ENCODE measurements at places on chromosomes 3 and 15. TPM values are rescaled to one million over a fixed set of nuclear protein-coding genes. Genes with fewer than 3 reads are reported as not detected.
A peak's percentile ranks its signal among the peaks of the same experiment; 100 is the strongest.

DNA sequence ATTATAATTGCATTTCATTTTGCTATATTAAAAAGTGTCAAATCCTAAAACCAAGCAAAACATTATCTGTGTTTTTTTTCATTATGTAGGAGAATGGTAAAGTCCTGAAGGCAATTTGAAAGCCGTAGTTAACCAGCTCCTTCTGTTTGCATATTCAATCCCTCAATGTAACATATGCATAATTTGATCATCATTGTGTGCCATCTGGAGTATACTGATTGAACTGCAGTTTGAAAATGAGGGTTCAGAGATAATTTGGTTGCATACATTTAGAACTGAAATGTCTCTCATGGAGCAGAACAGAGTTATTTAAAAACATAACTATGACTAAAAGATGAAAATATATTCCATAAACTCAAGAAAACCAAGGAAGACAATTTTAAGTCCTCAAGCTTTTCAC is 518.6 kb downstream of the GBE1 start:
- DNase-seq, result no peak

DUOXA2 gene
- 0.36 TPM for polyA plus RNA-seq

GRCh38 chr3:30521156-30521715 is 85.2 kb upstream of the TGFBR2 start:
- DNase-seq, result no peak

TXNRD3 gene
- polyA plus RNA-seq, result 67.9 TPM

HTD2 gene
- 16.4 TPM for polyA plus RNA-seq

GRCh38 chr3:6608843-6609242 is 252.1 kb upstream of the GRM7 start:
- DNase-seq, result no peak

DNA sequence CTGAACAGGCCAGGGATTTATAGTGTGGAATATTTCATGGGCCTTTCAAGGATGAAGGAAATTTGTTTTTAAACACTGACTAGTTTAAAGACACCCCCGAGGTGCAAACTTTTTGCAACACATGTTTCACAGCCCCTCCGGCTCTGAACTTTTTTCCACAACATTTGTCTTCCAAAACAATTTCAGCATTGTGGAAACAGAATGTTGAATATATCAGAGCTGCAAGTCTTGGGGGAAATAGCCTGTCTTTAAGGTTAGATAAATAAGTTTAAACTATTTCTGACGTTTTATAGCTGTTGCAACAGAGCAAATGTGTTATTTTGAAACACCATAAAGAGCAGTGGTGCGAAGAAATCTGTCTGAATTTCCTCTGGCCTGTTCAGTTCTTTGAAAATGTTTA is 229.2 kb upstream of the GOLGA6L4 start:
- DNase-seq, result no peak

DNA sequence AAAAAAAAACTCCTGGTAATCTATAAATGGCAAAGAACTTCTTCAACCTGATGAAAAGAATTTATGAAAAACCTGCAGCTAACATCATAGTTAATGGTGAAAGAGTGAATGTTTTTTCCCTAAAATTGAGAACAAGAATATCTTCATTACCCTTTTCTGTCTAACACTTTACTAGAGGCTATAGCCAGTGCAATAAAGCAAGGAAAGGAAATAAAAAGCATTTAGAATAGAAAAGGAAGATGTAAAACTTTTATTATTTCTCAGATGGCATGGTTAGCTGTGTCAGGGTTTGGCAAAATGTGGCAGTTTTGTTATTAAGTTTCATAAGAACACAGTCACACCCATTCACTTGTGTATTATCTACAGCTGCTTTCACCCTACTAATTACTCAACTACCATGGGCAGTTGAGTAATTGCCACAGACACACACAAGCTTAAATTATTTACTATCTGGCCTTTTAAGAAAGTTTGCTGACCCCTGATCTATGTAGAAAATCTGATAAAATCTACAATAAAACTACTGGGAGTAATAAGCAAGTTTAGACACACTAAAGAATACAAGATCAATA is 465.1 kb downstream of the MAGI1 start:
- DNase-seq, result no peak

NBEAL2 gene
- polyA plus RNA-seq, result 16.2 TPM

DNA sequence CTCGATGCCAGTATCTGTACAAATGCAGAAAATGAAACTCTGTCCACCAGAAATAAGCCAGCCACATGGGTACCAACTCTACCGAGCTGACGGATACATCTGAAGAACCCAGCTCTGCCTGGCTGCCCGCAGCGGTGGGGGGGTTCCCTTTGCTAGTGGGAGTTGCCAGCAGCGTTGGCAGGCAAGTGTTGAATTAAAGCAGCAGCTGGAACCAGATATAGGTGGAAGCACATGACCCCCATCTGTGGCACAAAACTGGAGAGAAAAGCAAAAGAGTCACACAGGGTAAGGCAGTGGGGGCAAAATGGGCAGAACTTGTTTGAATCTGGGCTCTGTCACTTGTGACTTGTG is 17.9 kb downstream of the CRYGS start:
- DNase-seq, result no peak

NEO1 gene
- polyA plus RNA-seq, result 50.2 TPM

CCRL2 gene
- 1.2 TPM for polyA plus RNA-seq

DNA sequence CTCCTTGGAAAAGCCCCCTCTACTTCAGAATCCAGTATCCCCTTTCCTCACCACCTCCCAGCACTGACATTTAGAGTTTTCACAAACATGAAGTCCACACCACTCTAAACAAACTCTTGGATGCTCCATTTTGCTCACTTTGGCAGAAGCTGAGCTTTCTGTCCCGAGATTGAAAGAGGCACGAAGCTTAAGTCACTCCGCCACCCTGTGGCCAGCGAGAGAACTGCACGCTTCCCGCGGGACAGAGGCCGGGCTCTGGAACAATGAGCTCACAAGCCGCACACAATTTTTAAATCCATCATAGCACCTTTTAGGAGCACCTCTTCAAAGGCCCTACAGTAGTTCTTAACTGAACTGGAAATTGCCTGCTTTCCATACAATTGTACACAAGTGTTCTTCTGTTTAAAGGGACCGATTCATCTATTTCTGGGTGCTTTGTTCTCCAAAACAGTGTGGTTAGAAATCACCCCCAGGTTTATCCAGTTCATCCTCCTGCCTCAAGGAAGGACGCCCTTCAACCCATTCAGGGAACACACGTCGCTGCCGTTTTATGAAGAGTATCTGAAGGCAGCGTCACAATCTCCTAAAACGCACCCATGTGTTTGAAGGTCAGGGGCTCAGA is 226.1 kb downstream of the VPS13C start:
- DNase-seq, result peak; percentile 95

LTF gene
- polyA plus RNA-seq, result 7.8 TPM

TRPM1 gene
- 4.4 TPM for polyA plus RNA-seq

DNA sequence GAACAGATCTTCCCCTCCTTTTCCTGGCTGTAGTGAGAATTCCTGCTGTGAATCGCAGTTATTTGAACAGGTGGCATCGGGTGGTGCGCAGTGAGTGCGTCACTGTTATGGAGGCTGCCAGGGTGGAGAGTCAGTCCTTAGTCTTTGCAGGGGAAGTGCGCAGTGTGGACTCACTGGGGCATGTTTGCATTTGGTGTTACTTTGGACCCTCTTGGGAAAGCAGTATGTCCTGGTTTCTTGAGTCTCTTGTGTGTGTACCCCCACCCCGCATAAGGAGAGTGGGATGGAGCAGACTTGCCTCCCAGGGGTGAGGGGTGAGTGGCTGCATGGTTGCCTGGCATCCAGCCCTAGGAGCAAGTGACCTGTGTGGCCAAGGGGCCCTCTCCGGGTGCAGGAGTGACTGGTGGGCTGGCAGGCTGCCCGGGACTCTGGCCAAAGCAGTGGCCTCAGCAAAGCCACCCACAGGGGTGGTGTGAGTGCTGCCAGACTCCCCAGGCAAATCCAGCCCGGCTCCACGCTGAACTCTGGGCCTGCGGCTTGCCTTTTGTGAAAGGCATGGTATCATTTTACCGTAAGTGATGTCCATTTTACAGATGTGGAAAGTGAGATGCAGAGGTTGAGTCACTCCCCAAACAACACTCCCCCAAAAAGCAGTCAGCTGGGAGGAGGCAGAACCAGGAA is 46.4 kb downstream of the DNASE1L3 start:
- DNase-seq, result peak; percentile 84

DNA sequence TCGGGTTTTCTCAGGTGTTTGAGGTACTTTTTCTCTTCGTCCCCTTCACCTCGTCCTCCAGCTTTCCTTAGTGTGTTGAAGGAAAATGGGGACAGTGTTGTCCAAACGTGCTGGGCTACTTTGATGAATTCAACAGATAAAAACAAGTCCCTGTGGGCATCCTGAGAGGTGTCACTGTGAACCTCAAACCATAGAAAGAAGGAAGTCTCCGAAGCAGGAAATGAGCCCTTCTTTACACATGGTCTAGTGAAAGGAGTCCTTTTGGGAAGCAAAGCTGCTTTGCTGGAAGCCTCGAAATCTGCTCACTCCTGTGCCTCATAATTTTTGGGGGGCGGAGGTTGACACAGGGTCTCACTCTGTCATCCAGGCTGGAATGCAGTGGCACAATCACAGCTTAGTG is 10.6 kb downstream of the IL17RB start:
- DNase-seq, result no peak

GRCh38 chr3:8529181-8529637 is 27.6 kb downstream of the LMCD1 start:
- no peak for DNase-seq

GRCh38 chr15:47870956-47871625 is 153.8 kb downstream of the SEMA6D start:
- DNase-seq, result no peak

P3H2 gene
- polyA plus RNA-seq, result 11.0 TPM

GRCh38 chr3:30913176-30913575 is 18.7 kb upstream of the GADL1 start:
- DNase-seq, result no peak

- DNase-seq, result no peak
Measured at GRCh38 chr3:189964623-189965332, 155.9 kb downstream of the P3H2 start.

ADAMTS17 gene
- 6.8 TPM for polyA plus RNA-seq

GRCh38 chr3:24222165-24222805 is 272.4 kb downstream of the THRB start:
- DNase-seq, result no peak

GRCh38 chr15:44769521-44769920 is 33.2 kb downstream of the TRIM69 start:
- no peak for DNase-seq

ZIC4 gene
- 0.55 TPM for polyA plus RNA-seq

GRCh38 chr3:172564499-172564898 is 41.3 kb upstream of the TNFSF10 start:
- DNase-seq, result no peak

- no peak for DNase-seq
Measured at GRCh38 chr15:92362001-92362350, 31.7 kb upstream of the ST8SIA2 start.

DNA sequence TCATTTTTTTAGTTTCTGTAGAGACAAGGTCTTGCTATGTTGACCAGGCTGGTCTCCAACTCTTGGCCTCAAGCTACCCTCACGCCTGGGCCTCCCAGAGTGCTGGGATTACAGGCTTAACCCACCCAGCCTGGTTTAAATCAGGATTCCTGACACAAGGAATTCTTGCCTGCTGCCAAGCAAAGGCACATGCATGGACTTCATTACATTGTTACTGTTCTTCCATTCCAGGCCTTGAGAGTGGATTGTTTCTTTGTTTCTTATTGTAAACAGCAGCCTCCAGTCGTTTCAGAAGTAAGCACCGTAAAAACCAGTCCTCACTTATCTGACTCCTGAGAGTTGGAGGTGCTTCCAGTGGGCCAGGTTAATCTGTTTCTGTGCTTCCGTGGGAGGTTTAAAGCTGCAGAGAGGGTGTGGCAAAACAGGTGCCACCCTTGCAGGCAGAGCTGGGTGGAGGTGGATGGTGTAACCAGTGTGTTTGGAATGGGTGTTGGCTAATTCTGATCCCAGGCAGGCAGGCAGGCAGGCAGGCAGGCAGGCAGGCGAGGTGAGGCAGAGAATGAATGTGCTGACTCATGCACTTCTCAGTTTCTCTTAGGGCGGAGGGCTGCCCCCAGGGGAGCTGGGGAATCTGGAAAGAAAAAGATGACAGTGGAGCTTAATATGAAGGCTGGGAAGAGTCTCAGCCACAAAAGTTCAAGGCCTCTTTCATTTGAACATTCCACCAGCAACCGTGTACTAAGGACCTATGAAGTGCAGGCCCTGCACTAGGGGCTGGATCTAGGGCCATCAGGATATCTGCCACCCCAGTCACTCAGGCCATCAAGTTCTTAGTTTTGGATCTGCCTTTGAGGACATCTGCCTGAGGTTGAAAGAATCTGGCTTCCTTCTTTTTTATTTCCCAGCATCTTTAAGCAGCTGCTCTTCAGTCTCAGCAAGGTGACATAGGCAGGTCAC is 37.0 kb upstream of the CDCP1 start:
- DNase-seq, result peak; percentile 72

DNA sequence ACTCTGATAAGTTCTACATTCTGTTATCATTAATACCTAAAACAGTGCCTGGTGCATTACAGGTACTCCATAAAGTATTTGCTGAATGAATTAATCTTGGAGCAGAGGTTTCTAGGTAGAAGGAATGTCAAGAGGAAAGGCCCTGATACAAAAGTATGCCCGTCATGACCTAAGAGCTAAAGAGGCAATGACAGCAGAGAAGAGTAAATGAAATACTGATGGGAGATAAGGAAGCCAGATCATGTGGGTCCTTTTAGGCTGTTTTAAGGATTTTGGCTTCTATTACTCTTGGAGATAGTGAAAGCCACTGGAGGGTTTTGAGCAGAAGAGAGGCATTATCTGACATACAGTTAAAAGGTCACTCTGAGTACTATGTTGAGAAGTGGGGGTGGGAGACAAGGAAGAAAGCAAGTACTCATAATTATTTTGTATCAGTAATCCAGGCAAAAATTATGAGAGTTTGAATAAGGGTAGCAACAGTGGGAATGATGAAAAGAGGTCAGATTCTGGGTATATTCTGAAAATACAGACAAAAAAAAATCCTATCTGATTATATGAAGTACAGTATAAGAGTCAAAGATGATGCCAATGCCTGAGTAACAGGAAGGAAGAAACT is 48.3 kb downstream of the DENND4A start:
- DNase-seq, result no peak

SLC24A5 gene
- 1.8 TPM for polyA plus RNA-seq

DNA sequence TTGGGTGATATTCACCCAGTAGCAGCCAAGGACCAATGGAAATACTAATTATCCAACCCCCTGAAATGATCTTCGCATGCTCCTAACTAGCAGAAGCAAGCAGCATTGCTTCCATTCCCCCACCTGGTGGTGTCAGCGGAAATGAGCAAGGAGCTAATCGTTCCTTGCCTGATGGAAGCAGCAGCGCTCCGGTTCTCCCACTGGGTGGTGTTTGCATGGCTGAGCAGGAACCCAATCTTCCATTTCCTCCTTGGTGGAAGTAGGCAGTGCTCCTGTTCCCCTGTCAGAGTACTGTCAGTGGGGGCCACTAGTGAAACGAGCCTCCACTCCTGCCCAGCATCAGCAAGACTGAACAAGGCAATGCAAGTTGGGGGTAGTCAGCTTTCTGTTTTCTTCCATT is 311.5 kb downstream of the CACNA2D3 start:
- no peak for DNase-seq

DNAJA4 gene
- polyA plus RNA-seq, result 183 TPM
